ENCODE measurements at places on chromosomes 11 and 22.

DNA sequence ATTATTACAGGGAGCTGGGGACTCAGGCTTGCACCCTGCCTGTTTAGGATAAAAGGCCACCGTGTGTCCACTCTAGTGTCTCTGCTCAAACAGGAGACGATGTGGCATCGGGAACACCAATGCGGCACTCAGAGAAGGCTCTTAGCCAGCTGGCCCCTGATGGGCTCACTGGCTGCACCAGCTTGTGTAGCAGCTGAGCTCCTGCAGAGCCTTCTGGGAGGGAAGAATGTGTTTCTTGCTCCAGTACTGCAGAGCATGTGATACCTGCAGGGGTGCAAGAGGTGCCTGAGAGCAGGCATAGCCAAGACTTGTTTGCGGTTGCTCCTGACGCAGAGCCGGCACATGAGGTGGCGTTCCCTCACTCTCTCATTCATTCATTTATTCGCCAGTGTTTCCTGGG, 44.4 kb upstream of the KCNQ1OT1 start:
- no peak for DNase-seq

DNA sequence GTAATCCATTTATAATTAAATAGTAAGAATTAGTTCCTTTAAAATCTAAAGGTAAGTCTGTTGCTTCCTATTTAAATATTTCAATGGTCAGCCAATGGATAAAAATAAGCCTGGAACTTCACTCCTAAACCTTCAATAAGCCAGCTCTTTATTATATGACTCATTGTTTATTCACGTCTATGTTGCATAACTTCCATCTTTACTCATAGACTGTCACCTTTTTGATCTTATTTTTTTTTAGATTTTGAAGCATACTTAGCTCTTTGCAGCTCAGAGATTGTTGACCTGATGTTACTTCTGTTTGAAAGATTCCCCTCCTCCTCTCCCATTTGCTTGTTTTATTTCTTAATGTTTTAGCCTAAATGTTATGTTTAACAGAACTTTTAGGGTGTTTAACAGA, 1571.2 kb upstream of the RAG2 start:
- DNase-seq: no peak

DNA sequence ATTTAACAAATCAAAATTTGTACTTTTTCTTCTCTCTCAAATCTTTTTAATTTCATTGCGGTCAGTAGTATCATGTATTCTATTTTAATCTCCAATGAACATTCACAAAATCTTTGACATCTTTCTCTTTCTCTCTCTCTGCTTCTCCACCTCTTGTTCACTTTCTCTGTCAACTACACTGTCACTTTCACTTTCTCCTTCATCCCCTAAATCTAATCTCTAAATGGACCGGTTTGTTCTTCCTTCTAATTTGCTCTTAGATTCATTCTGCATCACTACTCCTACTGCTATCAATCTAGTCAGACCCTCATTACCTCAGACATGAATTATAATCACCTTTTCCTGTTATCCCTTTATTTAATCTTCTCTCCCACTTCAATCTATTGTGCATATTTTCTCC, 18.6 kb downstream of the CCDC73 start:
- DNase-seq: no peak

DNA sequence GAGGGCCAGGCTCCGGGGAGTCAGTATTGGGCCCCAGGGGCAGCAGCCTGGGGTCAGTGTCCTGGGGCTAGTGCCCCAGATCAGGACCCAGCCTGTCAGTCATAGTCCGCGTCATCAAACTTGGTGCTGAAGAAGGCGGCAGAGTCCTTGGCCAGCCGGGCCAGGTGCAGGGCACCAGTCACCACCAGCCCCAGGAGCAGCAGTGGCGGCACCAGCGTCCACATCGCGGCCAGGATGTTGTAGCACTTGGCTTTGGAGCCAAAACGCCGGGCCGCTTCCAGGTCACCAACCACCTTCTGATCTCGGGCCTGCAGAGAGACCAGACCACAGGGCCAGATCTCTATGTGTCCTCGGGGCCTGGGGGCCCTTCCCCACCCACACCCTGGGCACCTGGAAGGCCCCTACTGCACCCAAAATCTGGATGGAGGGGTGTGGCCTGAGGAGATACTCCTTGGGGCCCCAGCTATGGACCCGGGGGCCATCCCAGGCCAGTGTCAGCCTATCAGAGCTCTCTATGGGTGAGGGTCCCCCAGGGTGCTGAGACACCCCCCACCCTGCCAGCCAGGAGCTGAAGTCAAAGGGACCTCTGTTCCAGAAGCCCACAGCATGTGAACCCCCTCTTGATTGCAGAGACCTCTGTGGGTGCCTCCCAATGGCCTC, 790 bp downstream of the IFITM5 start:
- DNase-seq: no peak

DNA sequence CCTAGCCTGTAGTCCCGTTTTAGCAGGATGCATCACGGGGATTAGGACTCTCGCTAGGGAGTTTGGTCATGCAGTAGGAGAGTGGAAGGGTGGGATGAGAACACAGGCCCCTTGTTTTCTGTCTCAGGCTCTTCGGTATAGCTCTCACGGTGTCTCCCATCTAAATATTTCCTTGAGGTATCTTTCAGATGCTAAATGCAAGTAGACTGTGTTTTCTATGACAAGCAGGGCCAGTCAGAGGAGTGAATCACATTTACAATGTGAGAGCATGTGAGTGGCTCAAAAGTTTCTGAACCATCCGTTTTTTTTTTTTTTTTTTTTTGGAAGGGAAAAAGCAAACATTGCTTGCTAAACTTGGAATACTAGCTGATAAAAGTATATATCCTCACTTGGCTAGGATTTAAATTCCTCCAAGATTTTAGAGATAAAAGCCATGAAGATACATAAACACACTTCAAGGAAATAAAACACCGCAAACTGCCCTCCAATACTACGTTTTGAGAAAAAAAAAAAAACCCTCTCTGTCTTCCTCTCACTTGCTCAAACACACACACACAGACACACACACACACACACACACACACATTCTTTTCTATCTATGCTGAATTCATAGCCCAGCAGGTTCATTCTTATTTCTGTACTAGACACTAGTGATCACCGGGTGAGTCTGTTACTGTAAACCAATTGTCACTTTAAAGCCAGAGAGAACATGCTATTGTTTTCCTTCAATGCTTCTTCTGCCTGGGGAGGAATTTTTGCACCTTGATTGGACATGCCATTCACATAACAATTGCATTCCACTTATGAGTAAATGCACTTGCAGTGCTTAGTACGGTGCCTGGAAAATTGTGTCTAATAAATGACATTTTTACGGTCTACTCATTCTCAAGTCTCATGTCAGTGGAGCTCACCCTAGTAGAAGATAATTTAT, 224.6 kb upstream of the CCDC90B start:
- no peak for DNase-seq

DNA sequence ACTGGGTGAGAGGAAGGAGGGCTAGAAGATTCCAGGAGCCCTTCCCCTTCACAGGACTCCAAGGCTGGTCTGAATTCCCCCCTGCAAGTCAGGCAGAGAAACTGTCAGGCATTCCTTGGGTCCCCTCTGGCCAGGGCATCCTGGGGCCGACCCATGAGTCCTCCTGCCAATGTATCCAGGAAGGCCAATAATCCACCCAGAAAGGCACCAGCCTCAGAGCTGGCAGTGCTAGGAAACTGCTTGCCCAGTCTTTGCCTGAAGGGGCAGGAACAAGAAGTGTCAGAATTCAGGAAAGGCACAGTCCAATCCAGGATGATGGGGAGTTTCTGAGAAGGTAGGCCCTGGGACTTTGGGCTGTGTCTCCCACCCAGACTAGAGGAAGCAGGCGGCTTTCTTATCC, 41.0 kb downstream of the BUD13 start:
- no peak for DNase-seq

GRCh38 chr11:21896216-21896615, 296.7 kb upstream of the ANO5 start:
- DNase-seq: no peak

Data from activated CD4-positive, alpha-beta T cell treated with anti-CD3 and anti-CD28 coated beads for 4 hours (primary cell).